ENCODE measurements at places on chromosomes 3 and 15.

DNA sequence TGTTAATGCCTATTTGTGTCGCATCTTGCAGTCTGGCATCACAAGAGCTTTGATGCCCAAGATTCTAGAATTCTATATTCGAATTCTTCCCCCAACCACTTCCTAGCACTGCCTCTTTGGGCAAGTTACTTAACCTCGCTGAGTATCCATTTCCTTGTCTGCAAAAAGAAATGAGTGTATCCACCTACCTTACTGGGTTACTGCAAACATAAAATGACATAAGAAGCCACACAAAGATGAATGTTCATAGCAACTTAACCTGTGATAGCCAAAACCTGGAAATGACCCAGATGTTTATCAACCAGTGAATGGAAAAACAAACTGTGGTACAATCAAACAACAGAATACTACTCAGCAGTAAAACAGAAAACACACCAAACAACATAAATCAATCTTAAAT, 24.9 kb downstream of the RFTN1 start:
- DNase-seq: no peak

GRCh38 chr3:149609595-149609994, 48.2 kb downstream of the WWTR1 start:
- DNase-seq: no peak

DNA sequence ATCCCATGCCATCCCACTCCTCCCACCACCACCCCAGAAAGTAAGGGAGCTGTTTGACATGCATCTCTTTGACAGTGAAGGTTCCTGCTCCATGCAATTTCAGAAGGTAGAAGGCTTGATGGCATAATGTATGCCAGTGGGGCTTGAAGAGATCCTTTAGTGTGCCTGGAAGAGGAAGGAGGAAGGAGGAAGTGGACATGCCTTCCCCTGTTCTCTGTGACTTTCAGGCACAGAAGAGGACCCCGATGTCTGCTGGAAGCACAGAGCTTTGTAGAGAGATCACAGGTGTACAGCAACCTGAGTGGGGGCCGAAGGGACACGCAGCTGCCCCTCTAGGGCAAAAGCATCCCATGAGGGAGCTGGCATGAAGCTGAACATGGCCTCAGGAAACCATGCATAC, 171.6 kb downstream of the CD47 start:
- no peak for DNase-seq

DNA sequence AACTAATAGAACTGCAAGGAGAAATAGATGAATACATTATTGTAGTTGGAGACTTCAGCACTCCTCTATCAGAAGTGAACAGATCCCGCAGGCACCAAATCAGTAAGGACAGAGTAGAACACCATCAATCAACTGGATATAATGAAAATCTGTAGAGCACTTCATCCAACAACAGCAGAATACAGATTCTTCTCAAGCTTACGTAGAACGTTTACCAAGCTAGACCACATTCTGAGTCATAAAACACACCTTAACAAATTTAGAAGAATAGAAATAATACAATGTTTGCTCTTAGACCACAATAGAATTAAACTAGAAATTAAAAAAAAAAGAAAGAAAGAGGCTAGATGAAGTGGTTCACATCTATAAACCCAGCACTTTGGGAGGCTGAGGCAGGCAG, 70.7 kb upstream of the NEDD4 start:
- DNase-seq: no peak

- no peak for DNase-seq
Observed at GRCh38 chr3:123401836-123402530, 46.9 kb downstream of the ADCY5 start.

- no peak for DNase-seq
Observed at GRCh38 chr3:194973366-194974000, 287.8 kb downstream of the FAM43A start.

DNA sequence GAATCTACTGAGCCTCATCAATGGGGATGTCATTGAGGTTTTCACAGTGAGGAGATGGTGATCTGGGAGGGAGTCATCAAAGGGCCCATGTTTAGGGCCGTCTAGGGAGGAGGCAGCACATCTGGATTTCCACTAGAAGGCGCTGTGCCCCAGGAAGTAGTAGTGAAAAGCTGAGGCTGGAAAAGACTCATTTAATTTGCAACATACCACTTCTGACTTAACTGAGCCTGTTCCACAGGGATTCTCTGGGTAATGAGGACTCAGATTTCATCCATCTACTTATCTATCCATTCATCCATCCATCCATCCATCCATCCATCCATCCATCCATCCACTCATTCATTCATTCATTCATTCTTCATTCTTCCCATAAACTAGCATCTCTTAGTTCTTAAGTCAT, 17.4 kb upstream of the SHF start:
- peak; percentile 65 for DNase-seq

DNA sequence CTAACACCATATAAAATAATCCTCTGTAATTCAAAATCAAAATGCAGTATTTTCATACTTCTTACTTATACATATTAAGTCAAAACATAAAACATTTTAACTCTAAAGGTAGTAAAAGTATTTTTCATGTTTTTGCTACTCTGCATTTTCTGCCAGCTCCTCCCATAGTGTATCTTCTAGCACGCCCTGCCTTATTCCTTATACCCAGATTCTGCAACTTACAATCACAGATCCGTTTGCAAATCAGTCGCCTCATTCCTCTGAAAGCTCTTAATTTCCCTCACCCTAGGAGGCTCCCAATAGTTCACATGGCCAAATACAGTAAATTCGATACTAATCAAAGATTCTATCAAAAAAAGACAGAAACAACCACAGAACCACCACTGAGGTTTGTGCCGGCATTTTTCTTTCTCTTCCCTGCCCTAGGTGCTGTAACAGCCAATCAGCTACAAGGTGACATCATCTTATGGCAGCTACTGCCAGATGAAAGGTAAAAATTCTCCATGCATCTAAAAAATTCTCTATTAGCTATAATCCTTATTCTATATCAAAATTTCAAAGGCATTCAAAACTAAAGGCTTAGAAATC, 72.9 kb downstream of the CLASP2 start:
- peak; percentile 7 for DNase-seq

DNA sequence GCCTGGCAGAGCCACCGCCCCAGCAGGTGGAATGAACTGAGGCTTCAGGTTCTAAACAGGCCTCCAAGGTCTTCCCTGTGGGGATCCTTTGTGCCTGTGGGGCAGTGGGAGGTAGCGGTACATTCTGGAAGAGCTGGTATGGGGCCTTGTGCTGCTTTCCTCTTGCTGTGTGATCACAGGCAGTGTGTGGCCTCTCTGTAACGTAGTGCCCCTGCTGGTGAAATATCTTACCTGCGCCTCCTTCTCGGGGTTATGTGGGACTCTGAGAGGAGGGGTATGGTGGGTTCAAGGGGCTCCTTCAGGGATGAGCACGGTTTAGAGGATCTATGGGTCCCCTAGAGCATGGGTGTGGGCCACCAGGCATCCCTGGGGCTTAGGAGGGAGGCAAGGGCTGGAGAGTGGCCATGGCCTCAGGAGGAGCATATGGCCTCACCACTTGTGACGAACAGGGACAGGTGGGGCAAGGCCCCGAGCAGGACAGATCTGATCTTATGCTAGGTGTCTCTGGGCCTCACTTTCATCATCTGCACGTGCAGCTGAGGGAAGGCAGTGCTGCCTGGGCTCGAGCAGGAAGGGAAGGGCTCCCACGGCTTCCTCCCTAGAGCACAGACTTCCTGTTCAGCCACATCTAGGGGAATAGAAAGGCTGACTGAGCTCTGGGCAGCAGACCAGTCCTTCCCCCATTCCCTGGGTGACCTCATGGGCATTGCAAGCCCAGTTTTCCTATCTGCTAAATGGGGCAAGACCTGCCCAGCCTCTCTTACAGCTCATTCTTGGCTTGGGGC, 1.9 kb upstream of the ALS2CL start:
- DNase-seq: no peak

DNA sequence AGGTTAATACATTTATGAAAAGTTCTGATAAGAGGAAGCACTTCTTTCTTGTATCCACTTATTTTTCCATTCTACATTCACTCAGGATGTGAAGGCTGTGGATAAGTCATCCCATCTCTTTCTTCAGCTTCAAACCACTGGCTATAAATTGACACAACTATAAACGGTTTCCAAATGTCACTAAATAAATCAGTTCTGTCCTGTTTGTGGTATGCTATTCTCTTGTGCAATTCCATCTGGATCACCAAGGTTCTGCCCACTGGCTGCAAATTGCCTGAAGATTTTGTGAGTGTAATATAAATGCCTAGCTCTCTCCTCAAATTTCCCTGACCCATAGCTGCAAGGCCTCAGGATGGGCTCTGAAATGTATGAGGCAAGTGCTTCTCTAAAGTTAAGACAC, 7.1 kb upstream of the LMOD3 start:
- DNase-seq: no peak
